ENCODE measurements at places on chromosomes 3 and 15. TPM values are rescaled to one million over a fixed set of nuclear protein-coding genes. Genes with fewer than 3 reads are reported as not detected.

DNA sequence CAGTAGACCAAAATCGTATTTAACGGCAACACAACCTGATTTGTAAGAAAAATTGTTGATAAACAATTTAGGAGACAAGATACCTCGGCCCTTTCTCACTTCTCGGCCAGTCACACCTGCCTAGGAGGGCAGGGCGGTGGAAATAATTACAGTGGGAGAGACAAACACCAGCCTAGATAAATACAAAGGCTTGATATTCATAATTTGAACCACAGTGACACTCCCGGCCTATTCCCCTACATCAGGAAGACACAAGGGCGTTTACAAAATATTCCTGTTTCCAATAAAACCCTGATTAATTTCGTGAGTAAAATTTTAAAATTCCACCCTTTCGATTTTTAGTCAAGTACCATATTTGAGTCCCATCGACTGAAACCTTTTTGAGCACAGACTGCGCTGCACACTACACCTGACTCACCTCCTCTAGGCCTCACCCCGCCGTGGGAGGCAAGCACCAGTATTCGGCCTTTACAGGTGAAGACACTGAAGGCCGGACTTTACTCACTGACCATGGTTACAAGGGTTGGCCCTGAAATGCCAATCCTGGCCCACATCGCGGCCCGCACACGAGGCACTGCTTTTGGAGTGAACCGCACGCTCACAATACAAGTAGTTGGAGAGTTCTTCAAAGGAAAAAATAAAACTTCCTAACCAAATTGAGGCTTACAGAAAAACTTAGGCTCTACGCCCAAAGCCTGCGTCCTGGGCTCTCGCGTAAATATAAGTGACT is 794 bp downstream of the ARPP19 start:
- no peak for DNase-seq

GRCh38 chr3:37531066-37531720 is 330.5 kb upstream of the CTDSPL start:
- DNase-seq: no peak

GRCh38 chr3:40464339-40465110 is 7.4 kb downstream of the RPL14 start:
- DNase-seq: no peak

CD200 gene
- 4.5 TPM for total RNA-seq

DNA sequence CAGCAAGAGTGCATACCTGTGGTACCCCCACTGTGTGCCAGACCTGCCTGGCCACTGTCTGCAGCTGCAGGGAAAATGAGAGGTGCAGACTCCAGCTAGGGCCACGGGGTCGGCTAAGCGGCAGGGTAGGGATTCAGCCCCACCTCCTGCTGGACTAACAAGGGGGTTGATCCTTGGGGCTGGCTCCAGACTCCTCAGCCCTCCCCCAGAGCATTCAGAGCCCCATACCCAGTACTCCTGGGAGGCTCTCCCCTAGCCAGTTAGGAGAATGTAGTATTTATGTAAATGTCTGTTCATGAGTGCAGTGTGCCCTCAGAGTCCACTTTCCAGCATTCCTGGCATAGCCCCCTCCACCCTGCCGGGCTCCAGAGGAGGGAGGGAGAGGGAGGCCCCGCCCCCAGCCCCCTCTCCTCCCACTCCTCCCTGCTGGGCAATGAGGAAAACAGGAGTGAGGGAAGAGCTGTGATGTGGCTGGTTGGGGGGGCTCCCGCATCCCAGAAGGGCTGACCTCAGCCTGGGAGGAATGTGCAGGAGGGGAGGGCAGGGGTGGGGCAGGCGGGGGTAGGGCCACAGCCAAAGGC is 4.5 kb upstream of the SEMA3B start:
- peak; percentile 54 for DNase-seq

- DNase-seq: no peak
These were observed 17.9 kb upstream of the HDAC11 start for GRCh38 chr3:13462125-13462629.

DNA sequence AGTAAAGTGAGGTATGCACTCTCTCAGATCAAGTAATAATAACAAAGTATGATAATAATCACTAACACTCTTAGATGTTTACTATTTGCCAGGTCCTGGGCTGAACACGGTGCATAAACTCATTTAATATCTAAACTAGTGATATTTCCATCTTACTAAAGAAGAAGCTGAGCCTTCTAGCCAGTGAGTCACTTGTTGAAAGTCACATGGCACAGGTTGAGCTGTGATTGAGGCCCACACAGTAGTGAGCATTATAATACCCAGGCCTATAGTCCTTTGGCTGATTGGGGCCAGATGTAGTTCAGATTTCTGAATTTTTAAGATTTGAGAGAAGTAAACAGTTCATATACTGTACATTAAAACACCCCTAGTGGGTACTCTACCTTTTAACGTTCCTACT is 93.2 kb upstream of the CCDC80 start:
- DNase-seq: no peak

SPG21 gene
- 80.4 TPM for total RNA-seq

C3orf33 gene
- total RNA-seq: 5.9 TPM

EBLN2 gene
- 15.3 TPM for total RNA-seq

IL16 gene
- total RNA-seq: 71.1 TPM

ATP13A5 gene
- under 0.01 TPM for total RNA-seq

PPP1R14D gene
- not detected for total RNA-seq

SOX14 gene
- total RNA-seq: not detected

DNA sequence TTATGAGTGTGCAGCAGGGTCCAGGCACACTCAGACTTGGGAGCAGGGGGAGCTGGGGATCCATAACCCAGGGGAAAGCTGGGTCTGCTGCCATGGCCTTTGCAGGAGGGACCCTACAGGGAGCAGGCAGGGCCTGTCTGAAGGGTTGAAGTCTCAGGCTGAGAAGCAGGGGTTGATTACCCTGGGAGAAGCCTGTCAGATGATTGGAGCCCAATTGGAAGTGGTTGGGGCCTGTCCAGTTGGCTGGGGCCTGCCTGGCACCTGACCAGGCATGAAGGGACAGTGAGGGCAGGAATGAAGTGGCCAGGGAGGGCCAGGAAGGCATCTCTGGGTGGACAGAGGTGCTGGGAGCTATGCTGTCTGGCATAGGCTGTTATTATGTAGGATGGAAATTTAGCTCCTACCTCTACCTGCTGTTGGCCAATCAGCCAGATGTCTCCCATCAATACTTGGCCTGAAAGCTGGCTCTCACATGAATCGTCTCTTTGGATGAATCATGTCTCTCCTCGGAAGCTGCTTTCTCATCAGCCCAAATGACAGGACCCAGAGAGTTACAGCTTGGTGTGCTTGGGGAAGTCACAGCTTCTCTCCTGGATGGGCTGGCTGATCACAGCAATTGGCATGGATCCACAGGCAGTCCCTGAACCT is 27.4 kb upstream of the SLCO2A1 start:
- no peak for DNase-seq

DNA sequence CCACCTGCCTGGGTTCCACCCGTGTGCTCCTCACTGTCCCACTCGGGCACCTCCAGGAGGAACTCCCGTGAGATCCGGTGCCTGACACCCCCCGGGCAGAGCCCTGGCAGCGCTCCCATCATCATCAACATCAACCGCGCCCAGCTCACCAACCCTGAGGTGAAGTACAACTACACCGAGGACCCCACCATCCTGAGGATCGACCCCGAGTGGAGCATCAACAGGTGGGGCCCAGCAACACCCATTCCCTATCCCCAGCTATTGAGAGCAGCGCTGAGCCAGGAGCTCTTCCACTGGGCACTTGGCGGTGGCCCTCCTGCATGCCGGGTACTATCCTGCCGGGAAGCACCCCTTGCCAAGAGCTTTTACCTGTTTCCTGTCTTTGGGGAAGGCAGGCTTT is 33.5 kb downstream of the PLXNA1 start:
- no peak for DNase-seq

CFAP91 gene
- 23.7 TPM for total RNA-seq

GRCh38 chr3:197956626-197956988 is 3.4 kb upstream of the LMLN start:
- no peak for DNase-seq

DNA sequence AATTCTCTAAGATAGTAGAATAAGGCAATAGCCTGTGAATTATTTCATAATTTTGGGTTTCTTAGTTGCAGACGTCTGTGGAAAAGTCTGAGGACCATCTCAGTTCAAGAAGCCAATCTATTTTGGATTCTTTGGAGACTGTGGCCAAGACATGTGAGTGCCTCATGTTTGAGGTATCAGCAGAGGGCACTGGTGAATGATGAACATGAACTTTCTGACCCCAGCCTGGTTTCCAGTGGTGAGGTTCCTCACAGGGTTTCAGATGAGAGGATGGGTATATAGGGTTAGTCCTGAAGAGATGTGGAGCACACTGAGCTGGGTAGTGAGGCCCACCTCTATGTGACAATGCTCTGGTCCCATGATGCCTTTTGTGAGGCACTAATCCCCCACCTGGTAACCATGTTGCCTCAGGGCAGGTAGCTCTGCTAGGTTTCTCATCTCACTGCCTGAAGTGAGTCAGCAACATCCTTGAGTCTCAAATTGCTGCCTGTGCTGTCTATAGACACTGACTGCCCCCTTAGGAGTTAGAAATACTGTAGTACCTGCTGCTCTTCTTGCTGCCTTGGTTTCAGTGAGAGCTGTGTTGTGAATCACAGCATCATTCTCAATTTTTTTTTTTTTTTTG is 32.3 kb downstream of the C3orf62 start:
- DNase-seq: no peak

GRCh38 chr3:98553753-98554152 is 22.0 kb downstream of the GPR15 start:
- DNase-seq: no peak

CCR8 gene
- not detected for total RNA-seq

- DNase-seq: no peak
These were observed 524.2 kb downstream of the NAALADL2 start for GRCh38 chr3:175383371-175383770.

FBXL22 gene
- total RNA-seq: 2.7 TPM

GRCh38 chr15:87767516-87767915 is 489.0 kb downstream of the NTRK3 start:
- DNase-seq: no peak

CDC25A gene
- not detected for total RNA-seq

- no peak for DNase-seq
These were observed 133.5 kb upstream of the THBS1 start for GRCh38 chr15:39447346-39447745.

- no peak for DNase-seq
These were observed 46.4 kb upstream of the SYNM start for GRCh38 chr15:99058421-99058870.

GRCh38 chr3:103203441-103203840 is 768.6 kb downstream of the ZPLD1 start:
- no peak for DNase-seq

DNA sequence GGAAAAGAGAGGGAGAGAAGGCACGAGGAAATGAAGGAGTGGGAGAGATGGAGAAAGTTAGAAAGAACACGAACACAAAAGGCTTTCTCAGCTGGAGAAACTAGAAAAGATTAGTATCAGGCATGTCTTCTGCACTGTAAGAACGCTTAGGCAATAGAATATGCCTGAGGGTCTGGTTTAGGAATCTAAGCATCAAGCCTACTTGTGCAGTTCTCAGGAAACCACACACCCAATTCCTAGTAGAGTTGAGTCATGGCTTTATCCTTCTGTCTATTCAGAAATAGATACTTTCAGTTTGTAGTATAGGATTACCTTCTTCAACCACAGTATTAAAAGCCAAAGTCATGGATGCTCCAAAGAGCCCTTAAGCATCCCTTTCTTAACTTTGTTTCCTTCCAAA is 969.4 kb downstream of the NTRK3 start:
- no peak for DNase-seq

SETD2 gene
- 67.5 TPM for total RNA-seq

GRCh38 chr15:67622110-67622509 is 79.6 kb downstream of the MAP2K5 start:
- DNase-seq: no peak

IL17RB gene
- 3.3 TPM for total RNA-seq

- no peak for DNase-seq
These were observed 142.4 kb downstream of the TCF12 start for GRCh38 chr15:57060799-57061198.

DNA sequence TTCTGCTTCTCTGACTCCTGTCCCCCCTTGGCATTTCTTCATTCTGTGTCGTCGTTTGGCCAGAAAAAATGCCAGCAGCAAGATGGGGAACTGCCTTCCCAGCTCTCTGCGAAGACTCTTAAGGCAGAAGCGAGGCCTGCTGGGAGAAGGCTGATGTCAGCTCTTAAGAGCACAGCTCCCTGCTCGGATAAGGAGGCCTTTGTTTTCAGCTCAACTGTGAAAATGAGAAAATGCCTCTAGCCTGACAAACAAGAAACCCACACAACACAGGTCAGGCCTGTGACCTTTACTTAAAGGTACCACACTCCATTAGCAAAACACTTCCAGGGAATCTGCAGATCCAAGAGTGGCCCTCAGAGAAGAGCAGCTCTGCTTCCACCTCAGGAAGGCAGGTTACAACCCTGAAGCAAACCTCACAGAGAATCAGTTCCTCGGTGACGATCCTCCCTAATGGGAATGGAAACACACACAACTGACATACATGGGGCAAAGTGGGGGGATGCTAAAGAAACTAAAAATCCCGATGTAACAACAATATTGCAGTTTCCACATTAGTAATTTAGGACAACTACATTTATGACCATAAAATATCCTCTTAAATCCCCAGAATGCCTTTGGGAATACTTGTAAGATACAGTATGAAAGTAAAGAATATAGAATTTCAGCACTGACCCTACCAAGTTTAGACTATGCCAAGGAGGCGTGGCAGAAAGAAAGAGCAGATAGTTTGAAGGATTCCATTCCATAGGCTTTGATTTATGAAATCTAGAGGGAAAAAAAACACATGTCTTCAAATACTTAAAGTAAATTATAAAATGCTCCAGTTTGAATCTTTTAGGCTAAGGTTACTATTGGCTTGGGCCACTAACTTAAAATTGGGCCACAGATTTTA is 52.1 kb downstream of the VGLL4 start:
- DNase-seq: peak; percentile 51

- DNase-seq: no peak
These were observed 97.1 kb upstream of the SAMMSON start for GRCh38 chr3:69902386-69902785.

ETV5 gene
- total RNA-seq: 9.8 TPM

PLA2G4B gene
- total RNA-seq: 3.3 TPM

DNA sequence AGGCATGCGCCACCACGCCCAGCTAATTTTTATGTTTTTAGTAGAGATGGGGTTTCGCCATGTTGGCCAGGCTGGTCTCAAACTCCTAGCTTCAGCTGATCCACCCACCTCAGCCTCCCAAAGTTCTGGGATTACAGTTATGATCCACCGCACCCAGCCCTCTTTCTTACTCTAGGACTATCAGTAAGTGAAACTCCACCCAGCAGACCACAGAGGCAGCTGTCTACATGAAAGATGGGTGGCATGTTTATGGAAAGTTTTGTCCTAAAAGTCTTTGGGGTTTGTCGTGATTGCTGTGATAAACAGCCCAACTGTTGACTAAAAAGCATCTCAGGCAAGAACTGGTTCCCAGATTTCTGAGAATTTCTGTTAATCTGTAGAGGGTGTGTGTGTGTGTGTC is 10.9 kb downstream of the ARL6IP5 start:
- DNase-seq: no peak

DNA sequence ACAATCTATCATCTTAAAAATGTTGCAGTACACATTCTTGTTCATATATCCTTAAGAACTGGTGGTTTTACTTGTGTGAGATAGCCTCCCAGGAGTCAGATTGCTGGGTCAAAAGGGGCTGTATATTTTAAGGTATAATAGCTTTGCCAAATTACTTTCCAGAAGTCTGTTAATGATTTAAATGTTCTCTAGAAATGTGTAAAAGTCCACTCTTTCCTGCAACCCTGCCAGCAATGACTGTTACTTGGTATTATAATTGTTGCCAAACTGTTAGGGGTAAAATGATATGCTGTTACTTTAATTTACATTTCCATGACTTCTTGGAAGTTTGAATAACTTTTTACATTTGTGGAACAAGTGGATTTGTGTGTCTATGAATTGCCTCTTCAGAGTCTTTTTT is 170.8 kb downstream of the SLC9A9 start:
- no peak for DNase-seq

Measured in tibial nerve (tissue), 4 donors.